Gastrocnemius medialis (tissue), 4 donors: ENCODE measurements at places on chromosomes 5 and 9. TPM values are rescaled to one million over a fixed set of nuclear protein-coding genes. Genes with fewer than 3 reads are reported as not detected.

DNA sequence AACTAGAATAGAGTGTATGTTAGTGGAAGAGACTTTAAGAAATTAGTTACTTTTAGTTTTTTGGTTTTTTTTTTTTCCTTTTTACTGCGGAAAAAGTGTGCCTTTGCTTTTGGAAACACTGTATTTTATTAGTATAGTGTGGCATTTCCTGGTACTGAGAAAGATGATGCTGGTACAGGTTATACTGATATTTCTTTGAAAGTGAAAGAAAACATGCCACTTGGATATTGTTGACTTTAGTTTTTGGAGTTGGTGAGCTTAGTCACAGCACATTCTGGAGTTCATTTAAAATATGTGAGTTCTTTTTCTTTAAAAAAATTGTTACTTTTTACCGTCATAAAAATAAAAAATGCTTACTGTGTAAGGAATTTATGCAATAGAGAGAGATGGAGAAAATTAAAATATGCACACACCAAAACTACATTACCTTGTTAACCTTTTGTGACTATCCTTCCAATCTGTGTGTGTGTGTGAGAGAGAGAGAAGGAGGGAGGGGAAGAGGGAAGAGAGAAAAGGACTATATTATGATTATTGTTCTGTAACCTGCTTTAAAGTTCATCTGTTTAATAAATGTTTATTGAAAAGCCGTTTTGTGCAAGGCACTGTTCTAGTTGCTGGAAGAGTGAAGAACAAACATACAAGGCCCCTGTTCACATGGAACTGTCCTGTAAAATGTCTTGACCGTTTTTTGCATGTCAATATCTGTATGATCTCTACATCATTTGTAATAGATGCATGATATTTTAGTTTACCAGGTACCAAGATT lies 1.9 kb downstream of the UGCG start:
- peak overlapping the region; percentile 93 for H3K4me3 ChIP-seq
- no peaks in the 10 kb centered on the region for H3K27me3 ChIP-seq
- no peak for DNase-seq
- H3K4me1 ChIP-seq, result peaks cover 49% of the 10 kb centered on the region

Gene CERT1
- total RNA-seq, result 30.8 TPM

- no peaks in the 10 kb centered on the region for H3K36me3 ChIP-seq
- H3K27me3 ChIP-seq, result no peaks in the 10 kb centered on the region
- peak; percentile 3 for DNase-seq
- H3K27ac ChIP-seq, result no peak overlapping the region
- no peak overlapping the region for H3K4me3 ChIP-seq
These were observed 16.3 kb downstream of the IRF1 start for GRCh38 chr5:132474131-132474723.

DNA sequence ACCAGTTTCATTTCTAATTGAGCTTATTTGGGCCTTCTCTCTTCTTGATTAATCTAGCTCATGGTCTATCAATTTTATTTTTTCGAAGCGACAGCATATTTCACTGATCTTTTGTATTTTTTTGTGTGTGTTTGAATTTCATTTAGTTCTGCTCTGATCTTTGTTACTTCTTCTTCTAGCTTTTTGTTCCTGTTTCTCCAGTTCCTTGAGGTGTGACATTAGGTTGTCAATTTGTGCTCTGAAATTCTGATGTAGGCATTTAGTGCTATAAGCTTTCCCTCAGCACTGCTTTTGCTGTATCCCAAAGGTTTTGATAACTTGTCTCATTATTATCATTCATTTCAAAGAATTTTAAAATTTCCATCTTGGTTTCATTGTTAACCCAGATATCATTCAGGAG lies 67.3 kb downstream of the STRBP start:
- no peak overlapping the region for H3K4me3 ChIP-seq
- H3K27me3 ChIP-seq, result no peaks in the 10 kb centered on the region
- H3K4me1 ChIP-seq, result peaks cover 6% of the 10 kb centered on the region
- H3K27ac ChIP-seq, result no peak overlapping the region
- H3K36me3 ChIP-seq, result no peaks in the 10 kb centered on the region

GRCh38 chr9:107190936-107191290 lies 92.2 kb upstream of the RAD23B start:
- H3K27me3 ChIP-seq, result no peaks in the 10 kb centered on the region
- no peak for DNase-seq
- H3K36me3 ChIP-seq, result no peaks in the 10 kb centered on the region
- no peak overlapping the region for H3K27ac ChIP-seq
- H3K4me1 ChIP-seq, result no peaks in the 10 kb centered on the region

GRCh38 chr5:154757814-154758406 lies 2.7 kb downstream of the LARP1 start:
- peaks cover 67% of the 10 kb centered on the region for H3K4me1 ChIP-seq
- H3K27me3 ChIP-seq, result no peaks in the 10 kb centered on the region
- H3K36me3 ChIP-seq, result no peaks in the 10 kb centered on the region
- no peak for DNase-seq
- H3K27ac ChIP-seq, result peak overlapping the region; percentile 98
- peak overlapping the region; percentile 15 for H3K4me3 ChIP-seq

Gene PTGER4
- 11.2 TPM for total RNA-seq

GRCh38 chr5:68287631-68287975 lies 72.0 kb downstream of the PIK3R1 start:
- H3K4me3 ChIP-seq, result peak overlapping the region; percentile 65
- peak overlapping the region; percentile 88 for H3K27ac ChIP-seq
- H3K27me3 ChIP-seq, result no peaks in the 10 kb centered on the region
- no peaks in the 10 kb centered on the region for H3K36me3 ChIP-seq
- no peak for DNase-seq
- peaks cover 64% of the 10 kb centered on the region for H3K4me1 ChIP-seq

DNA sequence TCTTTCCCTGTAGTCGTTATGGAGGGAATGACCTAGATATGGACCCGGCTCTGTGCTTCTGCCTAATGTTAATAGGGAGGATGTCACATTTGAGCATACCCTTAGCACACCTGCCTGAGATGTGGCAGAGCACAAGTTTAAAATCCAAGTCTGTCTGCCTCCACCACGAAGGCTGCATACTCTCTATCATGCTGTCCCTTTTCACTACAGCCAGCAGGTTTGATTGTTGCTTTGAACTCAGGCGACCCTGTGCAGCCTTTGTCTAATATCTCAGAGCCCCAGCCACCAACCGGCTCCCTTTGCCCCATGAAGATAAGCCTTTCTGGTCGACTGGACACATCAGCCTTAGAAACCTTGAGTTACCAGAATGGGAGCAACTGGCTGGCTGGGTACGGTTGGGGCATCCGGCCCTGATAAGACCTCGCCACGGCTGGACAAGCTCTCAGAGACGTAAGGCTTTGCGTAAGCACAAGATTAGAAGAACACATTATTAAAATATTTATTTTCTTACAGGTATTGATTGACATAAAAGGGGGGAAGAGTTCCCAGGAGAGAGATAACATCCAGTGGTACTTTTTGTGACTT lies 222.0 kb upstream of the TRIM32 start:
- H3K4me3 ChIP-seq, result no peak overlapping the region
- no peaks in the 10 kb centered on the region for H3K36me3 ChIP-seq
- H3K4me1 ChIP-seq, result no peaks in the 10 kb centered on the region
- H3K27me3 ChIP-seq, result no peaks in the 10 kb centered on the region

- H3K4me3 ChIP-seq, result no peak overlapping the region
- H3K36me3 ChIP-seq, result no peaks in the 10 kb centered on the region
- H3K27ac ChIP-seq, result no peak overlapping the region
- no peak for DNase-seq
- no peaks in the 10 kb centered on the region for H3K27me3 ChIP-seq
These were observed 173.3 kb upstream of the GAS1 start for GRCh38 chr9:87120610-87121009.

Gene PDCD1LG2
- total RNA-seq, result 1.8 TPM

Gene SV2C
- not detected for total RNA-seq

- no peaks in the 10 kb centered on the region for H3K27me3 ChIP-seq
- DNase-seq, result no peak
- H3K36me3 ChIP-seq, result peaks cover 31% of the 10 kb centered on the region
- H3K4me3 ChIP-seq, result no peak overlapping the region
These were observed 3.6 kb downstream of the RPS23 start for GRCh38 chr5:82274343-82275211.

GRCh38 chr5:95969651-95970358 lies 8.2 kb upstream of the ELL2 start:
- no peak overlapping the region for H3K4me3 ChIP-seq
- no peaks in the 10 kb centered on the region for H3K27me3 ChIP-seq
- DNase-seq, result no peak
- H3K4me1 ChIP-seq, result no peaks in the 10 kb centered on the region
- H3K27ac ChIP-seq, result no peak overlapping the region

GRCh38 chr9:34590381-34591247 lies 1.1 kb upstream of the CNTFR start:
- peak overlapping the region; percentile 93 for H3K27ac ChIP-seq
- no peaks in the 10 kb centered on the region for H3K27me3 ChIP-seq
- H3K36me3 ChIP-seq, result no peaks in the 10 kb centered on the region
- DNase-seq, result no peak
- peaks cover 51% of the 10 kb centered on the region for H3K4me1 ChIP-seq

Gene TIMD4
- not detected for total RNA-seq

GRCh38 chr5:136034492-136034891 lies 5.7 kb downstream of the TGFBI start:
- H3K36me3 ChIP-seq, result no peaks in the 10 kb centered on the region
- no peak for DNase-seq
- H3K27ac ChIP-seq, result peak overlapping the region; percentile 56
- no peak overlapping the region for H3K4me3 ChIP-seq
- no peaks in the 10 kb centered on the region for H3K27me3 ChIP-seq

DNA sequence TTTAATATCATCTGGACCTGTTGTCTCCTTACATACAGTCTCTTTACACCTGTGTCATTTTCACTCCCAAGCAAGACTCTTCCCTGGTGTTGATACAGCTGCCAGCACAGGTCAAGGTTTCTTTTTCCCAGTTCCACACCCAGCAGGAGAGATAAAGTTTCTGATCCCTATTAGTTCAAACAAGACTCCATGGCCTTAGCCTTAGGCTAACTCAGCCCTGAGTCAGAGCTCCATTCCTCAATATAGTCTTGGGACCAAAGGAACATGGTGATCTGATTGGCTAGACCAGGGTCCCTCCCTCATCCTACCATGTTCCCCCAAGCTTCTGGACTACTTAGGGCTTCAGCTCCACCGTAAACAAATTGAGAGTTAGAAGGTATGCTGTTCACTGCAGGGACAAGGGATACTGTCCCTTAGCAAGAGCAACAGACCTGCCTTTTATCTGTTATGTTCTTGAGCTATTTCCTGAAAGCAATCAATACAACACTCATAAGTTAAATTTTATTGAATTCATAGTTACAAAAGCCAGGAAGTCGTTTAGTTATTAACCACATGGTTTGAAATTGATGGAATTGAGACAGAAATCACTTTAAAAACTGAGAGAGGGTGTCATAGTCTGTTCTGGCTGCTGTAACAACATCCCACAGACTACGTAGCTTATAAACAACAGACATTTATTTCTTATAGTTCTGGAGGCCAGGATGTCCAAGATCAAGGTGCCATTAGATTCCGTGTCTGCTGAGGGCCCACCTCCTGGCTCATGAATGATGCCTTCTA lies 20.5 kb downstream of the SLC1A1 start:
- H3K4me1 ChIP-seq, result no peaks in the 10 kb centered on the region
- H3K4me3 ChIP-seq, result no peak overlapping the region
- H3K36me3 ChIP-seq, result no peaks in the 10 kb centered on the region
- no peak for DNase-seq

- H3K4me3 ChIP-seq, result no peak overlapping the region
- peak overlapping the region; percentile 70 for H3K27ac ChIP-seq
- no peak for DNase-seq
- no peaks in the 10 kb centered on the region for H3K27me3 ChIP-seq
- peaks cover 25% of the 10 kb centered on the region for H3K4me1 ChIP-seq
These were observed 17.1 kb upstream of the ANXA6 start for GRCh38 chr5:151174612-151175101.

GRCh38 chr9:79165020-79165780 lies 406.6 kb upstream of the TLE4 start:
- H3K4me3 ChIP-seq, result no peak overlapping the region
- DNase-seq, result no peak
- no peaks in the 10 kb centered on the region for H3K27me3 ChIP-seq

DNA sequence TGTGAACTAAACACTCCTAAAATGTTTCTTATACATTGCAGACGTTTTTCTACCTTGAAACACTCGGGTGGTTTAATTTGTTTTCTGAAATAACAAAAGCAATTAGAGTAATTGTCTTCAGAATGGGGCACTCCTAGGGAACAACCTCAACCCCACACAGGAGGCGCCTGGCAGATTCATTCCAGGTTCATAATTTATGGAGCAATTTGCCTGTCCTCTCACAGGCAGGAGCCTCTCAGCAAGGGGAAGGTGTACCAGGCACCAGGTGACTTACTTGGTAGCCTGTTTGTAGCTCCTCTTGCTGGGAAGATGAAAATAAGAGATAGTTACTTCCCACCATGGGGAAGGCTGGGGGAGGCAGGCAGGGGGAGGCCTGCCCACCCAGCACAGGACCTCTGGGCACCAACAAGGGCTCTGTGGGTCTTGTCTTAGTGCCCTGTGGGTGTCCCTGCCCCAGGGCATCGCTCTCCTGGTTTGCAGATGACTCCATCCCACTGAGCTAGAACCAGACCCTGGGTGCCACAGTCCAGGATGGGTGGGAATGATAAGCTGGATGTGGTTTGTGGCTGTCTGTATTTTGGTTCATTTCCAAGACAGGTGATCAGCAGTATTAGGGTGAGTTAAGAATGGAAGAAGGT lies 144.4 kb downstream of the FSTL4 start:
- H3K36me3 ChIP-seq, result no peaks in the 10 kb centered on the region
- H3K4me1 ChIP-seq, result no peaks in the 10 kb centered on the region
- H3K27ac ChIP-seq, result no peak overlapping the region
- no peak overlapping the region for H3K4me3 ChIP-seq
- no peaks in the 10 kb centered on the region for H3K27me3 ChIP-seq
- DNase-seq, result no peak

GRCh38 chr5:117242028-117242427 lies 667.4 kb upstream of the SEMA6A start:
- no peaks in the 10 kb centered on the region for H3K36me3 ChIP-seq
- no peaks in the 10 kb centered on the region for H3K4me1 ChIP-seq
- DNase-seq, result no peak
- H3K27ac ChIP-seq, result no peak overlapping the region

Gene TRIM32
- total RNA-seq, result 25.8 TPM

DNA sequence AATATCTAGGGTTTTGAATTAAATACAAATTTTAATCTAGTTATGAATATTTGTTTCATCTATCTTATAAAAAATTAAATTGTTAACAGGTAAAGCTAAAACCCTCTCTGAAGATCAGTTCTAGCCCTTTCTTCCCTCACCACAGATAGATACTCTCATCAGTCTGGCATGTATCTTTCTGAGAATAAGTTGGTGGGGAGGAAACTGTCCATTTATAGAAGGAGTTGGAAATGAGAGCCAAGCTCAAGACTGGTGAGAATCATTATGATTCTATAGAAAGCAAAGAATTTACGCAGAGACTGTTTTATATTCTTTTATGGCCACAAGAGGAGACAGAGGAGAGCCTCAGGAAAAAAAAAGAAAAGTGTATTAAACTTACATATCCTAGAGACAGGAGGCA lies 59.0 kb downstream of the STARD4 start:
- H3K27me3 ChIP-seq, result no peaks in the 10 kb centered on the region
- DNase-seq, result no peak
- no peak overlapping the region for H3K27ac ChIP-seq
- no peak overlapping the region for H3K4me3 ChIP-seq
- H3K4me1 ChIP-seq, result no peaks in the 10 kb centered on the region

Gene PCDHB16
- total RNA-seq, result 0.87 TPM
